ENCODE measurements at places on chromosomes 4 and X. TPM values are rescaled to one million over a fixed set of nuclear protein-coding genes. Genes with fewer than 3 reads are reported as not detected.

DNA sequence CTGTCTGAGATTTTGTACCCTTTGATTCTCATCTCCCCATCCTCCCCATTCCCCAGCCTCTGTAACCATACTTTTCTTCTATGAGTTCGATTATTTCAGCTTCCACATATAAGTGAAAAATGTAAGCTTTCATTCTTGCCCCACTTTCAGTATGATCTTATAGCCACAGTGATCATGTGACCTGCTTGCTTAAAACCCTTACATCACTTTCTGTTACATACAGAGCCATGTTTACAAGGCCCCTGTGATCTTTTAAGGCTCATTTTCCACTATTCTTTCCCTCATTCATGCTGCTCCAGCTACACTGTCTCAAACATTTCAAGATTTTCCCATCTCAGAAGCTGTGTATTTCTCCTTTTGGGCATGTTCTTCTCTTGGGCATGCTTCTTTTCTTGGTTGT is 147.7 kb downstream of the DCK start:
- H3K36me3 ChIP-seq, result no peaks in the 10 kb centered on the region
- H3K27ac ChIP-seq, result no peak overlapping the region
- DNase-seq, result no peak
- no peaks in the 10 kb centered on the region for H3K4me1 ChIP-seq
- no peak overlapping the region for H3K4me3 ChIP-seq

DNA sequence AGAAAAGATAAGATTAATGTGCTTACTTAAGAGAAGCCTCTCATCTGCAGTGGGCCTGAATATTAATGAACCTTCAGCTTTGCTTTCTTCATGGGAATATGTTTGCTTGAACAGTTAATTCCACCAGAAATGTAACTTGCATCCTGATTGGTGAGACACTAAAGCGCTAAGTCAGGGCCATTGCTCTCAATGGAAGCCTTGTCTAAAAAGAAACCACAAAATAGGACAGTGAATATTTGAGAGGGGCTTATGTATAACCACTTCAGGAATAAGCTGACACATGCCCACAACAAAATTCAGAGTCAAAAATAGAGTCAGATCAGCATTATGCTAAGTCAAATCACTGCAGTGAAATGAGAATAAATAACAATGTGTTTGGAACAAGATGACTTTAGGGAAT is 1125.8 kb downstream of the STIM2 start:
- H3K27me3 ChIP-seq, result no peaks in the 10 kb centered on the region
- H3K4me3 ChIP-seq, result no peak overlapping the region
- no peak for DNase-seq
- no peak overlapping the region for H3K27ac ChIP-seq

DNA sequence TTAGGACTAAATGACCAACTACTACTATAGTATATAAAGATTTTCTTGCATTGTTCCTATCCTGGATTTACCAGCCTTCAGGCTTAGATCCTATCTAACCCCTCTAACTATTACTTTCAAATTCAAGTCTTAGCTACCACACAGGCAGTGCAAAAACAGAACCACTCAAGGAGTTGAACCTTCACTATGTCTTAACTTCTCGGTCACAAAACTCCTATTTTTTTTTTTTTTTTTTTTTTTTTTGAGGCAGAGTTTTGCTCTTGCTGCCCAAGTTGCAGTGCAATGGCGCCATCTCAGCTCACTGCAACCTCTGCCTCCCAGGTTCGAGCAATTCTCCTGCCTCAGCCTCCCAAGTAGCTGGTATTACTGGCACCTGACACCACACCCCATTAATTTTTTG is 6.3 kb upstream of the FAM200B start:
- no peaks in the 10 kb centered on the region for H3K27me3 ChIP-seq
- H3K36me3 ChIP-seq, result no peaks in the 10 kb centered on the region
- no peak for DNase-seq
- H3K4me3 ChIP-seq, result no peak overlapping the region
- H3K4me1 ChIP-seq, result no peaks in the 10 kb centered on the region

DNA sequence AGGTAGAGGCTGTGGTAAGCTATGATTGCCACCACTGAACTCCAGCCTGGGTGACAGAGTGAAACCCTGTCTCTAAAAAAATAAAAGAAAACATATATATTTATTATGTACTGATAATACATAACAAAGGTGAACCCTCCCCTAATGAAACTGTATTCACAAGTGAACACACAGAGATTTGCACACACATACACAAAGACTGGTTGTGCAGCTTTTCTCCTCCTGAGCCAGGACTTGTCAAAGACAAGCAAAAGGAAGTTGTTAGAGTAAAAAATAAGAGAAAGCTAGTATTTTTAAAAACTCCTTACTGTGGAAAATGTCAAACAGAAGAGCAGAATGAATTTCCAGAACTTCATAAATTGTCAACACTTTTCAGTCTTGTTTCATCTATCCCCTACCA is 1.5 kb upstream of the GRSF1 start:
- H3K36me3 ChIP-seq, result no peaks in the 10 kb centered on the region
- no peak overlapping the region for H3K4me3 ChIP-seq
- H3K27ac ChIP-seq, result no peak overlapping the region
- H3K4me1 ChIP-seq, result no peaks in the 10 kb centered on the region
- DNase-seq, result no peak

DNA sequence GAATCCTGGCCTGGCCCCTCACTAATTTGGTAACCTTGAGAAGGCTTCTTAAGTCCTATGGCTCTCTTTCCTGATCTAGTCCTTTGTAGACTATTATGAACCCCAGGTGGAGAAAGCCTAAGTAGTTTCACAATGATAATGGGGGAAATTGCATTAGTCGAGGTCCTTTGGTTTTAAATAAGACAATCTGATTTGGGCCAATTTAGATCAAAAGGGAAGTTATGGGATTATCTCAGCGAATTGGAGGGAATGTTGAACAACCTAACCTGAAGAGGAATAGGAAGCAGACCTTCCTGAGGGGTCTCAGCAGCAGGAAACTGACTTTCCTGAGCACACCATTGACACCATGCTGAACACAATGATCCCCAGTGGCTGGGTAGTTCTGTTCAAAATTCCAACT is 331.5 kb downstream of the PRDM5 start:
- no peak overlapping the region for H3K4me3 ChIP-seq
- H3K27me3 ChIP-seq, result no peaks in the 10 kb centered on the region
- H3K36me3 ChIP-seq, result no peaks in the 10 kb centered on the region
- H3K4me1 ChIP-seq, result no peaks in the 10 kb centered on the region
- no peak for DNase-seq

DNA sequence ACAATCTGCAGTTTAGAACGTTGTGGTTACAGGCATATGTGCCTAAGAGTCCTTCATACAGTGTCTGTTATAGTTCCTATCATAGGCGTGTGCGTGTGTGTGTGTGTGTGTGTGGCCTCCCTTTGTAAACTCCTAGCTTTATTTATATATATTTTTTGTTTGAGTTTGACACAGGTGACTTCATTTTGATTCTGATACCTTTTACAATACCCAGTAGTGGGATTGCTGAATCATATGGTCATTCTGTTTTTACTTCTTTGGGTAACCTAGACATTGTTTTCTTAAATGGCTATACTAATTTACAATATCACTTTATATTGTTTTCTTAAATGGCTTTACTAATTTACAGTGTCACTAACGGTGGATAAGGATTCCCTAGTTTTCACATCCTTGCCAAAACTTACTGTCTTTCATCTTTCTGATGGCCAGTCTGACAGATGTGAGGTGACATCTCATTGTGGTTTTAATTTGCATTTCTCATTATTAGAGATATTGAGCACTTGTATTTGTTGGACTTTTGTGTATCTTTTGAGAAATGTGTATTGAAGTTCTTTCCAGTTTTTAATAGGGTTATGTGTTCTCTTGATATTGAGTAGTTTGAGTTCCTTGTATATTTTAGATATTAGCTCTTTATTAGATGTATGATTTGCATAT is 211.1 kb upstream of the NUDT6 start:
- no peak for DNase-seq
- H3K4me1 ChIP-seq, result no peaks in the 10 kb centered on the region
- no peak overlapping the region for H3K27ac ChIP-seq
- no peak overlapping the region for H3K4me3 ChIP-seq
- H3K36me3 ChIP-seq, result no peaks in the 10 kb centered on the region

DNA sequence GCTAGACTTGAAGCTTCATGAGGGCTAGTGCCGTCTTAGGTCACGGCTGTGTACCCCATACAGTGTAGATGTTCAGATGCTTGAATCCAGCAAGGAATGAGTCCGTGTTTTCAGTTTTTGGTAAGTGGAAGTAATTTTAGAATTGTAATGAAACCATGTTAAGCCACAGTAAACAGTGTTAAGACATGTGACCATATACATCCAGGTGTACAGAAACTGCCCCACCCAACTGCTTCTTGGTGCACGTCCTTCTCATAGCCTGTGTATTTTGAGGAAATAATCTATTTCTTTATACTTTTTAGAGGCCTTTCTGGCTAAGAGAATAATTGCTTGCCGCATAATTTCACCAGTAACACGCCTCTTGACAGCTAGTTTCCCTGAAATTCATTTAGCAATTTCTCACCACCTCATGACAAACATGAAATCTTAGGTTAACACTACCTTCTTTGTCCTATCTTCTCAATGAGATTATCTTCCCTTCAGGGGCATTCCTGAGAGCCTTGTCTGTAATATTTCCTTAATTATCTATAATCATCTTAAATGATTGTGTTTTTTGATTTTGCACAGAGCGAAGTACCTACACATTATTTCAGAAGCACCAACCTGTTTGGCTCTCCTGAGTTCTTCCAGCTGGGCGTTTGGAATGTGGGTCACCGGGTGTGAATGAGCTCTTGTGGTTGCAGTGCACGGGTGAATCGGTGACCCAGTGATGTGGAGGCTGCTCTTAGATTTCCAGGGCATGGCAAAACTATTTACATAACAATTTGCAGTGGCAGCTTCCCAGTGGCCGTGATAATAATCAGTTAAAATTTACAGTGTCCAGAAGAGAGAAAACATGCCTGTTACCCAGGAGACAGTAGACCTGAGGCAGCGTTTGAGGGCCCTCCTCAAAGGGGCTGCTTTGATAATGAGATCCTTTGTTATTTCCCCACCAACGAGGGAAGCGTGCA is 50.2 kb upstream of the TADA2B start:
- H3K27me3 ChIP-seq, result no peaks in the 10 kb centered on the region
- DNase-seq, result peak; percentile 16
- no peaks in the 10 kb centered on the region for H3K36me3 ChIP-seq
- peaks cover 36% of the 10 kb centered on the region for H3K4me1 ChIP-seq

GRCh38 chr4:82890528-82890900 is 439 bp downstream of the SEC31A start:
- H3K27me3 ChIP-seq, result no peaks in the 10 kb centered on the region
- H3K4me3 ChIP-seq, result peak overlapping the region; percentile 59
- H3K36me3 ChIP-seq, result peaks cover 19% of the 10 kb centered on the region
- no peaks in the 10 kb centered on the region for H3K4me1 ChIP-seq
- peak overlapping the region; percentile 90 for H3K27ac ChIP-seq
- no peak for DNase-seq

GRCh38 chr4:103136671-103137445 is 37.2 kb upstream of the BDH2 start:
- no peak for DNase-seq
- no peak overlapping the region for H3K27ac ChIP-seq
- no peak overlapping the region for H3K4me3 ChIP-seq
- no peaks in the 10 kb centered on the region for H3K36me3 ChIP-seq

GRCh38 chr4:155709918-155710317 is 43.3 kb downstream of the GUCY1A1 start:
- H3K4me3 ChIP-seq, result no peak overlapping the region
- no peaks in the 10 kb centered on the region for H3K4me1 ChIP-seq
- no peaks in the 10 kb centered on the region for H3K27me3 ChIP-seq
- no peaks in the 10 kb centered on the region for H3K36me3 ChIP-seq
- no peak overlapping the region for H3K27ac ChIP-seq
- no peak for DNase-seq

DNA sequence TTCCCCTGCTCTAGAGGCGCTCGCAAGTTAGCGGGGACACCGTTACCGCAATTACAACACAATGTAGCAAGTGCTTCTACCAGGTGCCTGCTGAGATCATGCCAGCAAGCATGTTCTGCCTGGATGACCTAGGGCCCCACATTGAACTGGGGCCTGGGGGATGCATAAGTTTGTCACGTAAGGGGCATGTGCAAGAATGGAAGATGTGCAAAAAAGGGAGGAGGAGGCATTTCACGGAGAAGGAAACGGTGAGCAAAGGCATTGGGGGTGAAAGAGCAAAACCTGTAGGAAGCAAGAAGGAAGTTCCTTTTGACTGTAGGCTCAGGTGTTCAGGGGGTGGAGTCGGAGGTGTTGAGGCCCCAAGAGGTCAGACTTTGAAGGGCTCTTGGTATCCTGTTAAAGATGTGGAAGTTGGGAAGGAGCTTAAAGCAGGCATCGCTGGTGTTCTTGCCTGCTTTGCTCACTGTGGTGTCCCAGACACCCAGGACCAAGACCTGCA is 602 bp upstream of the SCARB2 start:
- peaks cover 60% of the 10 kb centered on the region for H3K4me1 ChIP-seq
- H3K4me3 ChIP-seq, result peak overlapping the region; percentile 74
- H3K27me3 ChIP-seq, result no peaks in the 10 kb centered on the region
- no peaks in the 10 kb centered on the region for H3K36me3 ChIP-seq

- no peak overlapping the region for H3K4me3 ChIP-seq
- DNase-seq, result no peak
- no peak overlapping the region for H3K27ac ChIP-seq
- no peaks in the 10 kb centered on the region for H3K4me1 ChIP-seq
- H3K36me3 ChIP-seq, result no peaks in the 10 kb centered on the region
Measured at GRCh38 chr4:89216866-89217265, 90.7 kb downstream of the GPRIN3 start.

- H3K4me1 ChIP-seq, result no peaks in the 10 kb centered on the region
- no peaks in the 10 kb centered on the region for H3K36me3 ChIP-seq
- no peak overlapping the region for H3K4me3 ChIP-seq
- DNase-seq, result no peak
- H3K27ac ChIP-seq, result no peak overlapping the region
Measured at GRCh38 chr4:87616268-87616667, 7.9 kb downstream of the DSPP start.

DNA sequence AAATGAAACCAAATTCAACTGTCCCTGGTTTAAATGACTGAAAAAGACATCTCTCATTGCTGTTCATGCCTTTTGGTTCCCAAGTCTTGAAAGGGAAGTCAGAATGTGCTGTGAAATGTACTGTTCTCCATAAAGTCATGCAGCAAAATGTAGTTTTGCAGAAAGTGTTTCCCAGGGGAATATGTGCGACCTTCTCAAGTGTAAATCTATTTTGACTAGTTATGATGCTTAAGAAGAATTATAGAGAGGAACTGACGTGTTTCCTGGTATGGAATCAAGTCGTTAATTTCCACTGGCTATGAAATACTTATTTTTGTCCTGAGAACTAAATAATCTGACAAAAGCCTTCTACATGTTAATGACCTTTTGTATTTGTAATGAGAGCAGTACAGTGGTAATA is 223.1 kb downstream of the CLCN4 start:
- DNase-seq, result no peak
- no peaks in the 10 kb centered on the region for H3K4me1 ChIP-seq
- H3K27me3 ChIP-seq, result no peaks in the 10 kb centered on the region
- no peaks in the 10 kb centered on the region for H3K36me3 ChIP-seq
- no peak overlapping the region for H3K4me3 ChIP-seq

Gene FOXP3
- total RNA-seq, result 0.66 TPM

Gene GNPDA2
- total RNA-seq, result 8.1 TPM

Gene REELD1
- 0.35 TPM for total RNA-seq

Gene CD40LG
- total RNA-seq, result 0.94 TPM

Gene EGFL6
- not detected for total RNA-seq

Gene ZNF732
- not detected for total RNA-seq
